ENCODE measurements at places on chromosomes 1 and 21.

DNA sequence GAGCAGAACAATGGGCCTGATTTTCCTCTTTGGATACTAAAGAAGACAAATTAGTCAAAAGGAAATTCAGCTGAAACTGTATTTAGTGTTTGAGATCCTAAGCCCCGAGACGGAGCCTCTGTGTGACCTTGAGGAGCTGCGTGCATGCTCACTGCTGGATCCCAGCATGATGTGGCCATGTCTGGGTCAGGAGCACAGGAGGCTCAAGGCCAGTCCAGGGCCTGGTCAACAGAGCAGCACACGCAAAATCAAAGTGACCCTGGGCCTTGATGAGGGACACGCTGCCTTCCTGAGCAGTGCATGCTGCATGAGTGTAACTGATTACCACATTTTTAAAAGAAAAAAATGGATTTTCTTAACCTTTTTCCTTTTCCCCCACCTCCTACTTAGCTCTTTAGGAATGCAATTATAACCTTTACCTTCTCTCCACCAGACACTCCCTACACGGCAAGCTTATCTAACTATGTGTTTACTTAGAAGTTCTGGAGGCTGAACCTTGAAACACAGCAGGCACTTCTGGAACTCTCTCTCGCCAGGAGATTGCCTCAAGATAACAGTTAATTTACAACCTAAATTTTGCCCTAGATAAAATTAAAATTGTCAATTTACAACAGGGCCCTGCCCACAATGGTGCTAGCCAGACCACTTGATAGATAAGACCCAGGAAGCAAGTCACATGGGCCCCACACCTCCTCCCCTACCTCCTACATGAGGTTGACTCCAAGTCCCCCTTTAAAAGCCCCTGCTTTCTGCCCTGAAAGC, 144.6 kb downstream of the LRIG2 start:
- no peak for DNase-seq

GRCh38 chr1:227304665-227305064, 13.6 kb downstream of the CDC42BPA start:
- DNase-seq, result no peak

- DNase-seq, result no peak
Observed at GRCh38 chr1:19980314-19980713, 896 bp upstream of the PLA2G2A start.

DNA sequence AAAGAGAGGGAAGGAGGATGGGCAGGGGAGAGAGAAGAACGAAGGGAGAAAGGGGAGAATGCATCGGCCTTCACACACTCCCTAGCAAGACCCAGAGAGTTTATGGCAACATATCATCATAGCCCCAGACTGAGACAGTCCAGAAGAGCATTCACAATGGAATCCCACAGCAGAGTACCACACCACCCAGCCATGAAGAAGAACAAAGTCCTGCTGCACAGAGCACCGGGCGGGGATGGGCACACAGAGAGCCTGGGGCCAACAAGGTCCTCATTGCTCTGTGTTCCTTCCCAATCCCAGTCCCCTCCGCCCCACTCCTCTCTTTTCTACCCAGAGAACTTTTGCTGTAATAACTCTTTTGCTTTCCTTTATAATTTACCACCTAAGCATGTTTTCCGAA, 118.1 kb upstream of the TMPRSS2 start:
- no peak for DNase-seq

GRCh38 chr1:241408170-241408569, 51.2 kb upstream of the RGS7 start:
- no peak for DNase-seq

DNA sequence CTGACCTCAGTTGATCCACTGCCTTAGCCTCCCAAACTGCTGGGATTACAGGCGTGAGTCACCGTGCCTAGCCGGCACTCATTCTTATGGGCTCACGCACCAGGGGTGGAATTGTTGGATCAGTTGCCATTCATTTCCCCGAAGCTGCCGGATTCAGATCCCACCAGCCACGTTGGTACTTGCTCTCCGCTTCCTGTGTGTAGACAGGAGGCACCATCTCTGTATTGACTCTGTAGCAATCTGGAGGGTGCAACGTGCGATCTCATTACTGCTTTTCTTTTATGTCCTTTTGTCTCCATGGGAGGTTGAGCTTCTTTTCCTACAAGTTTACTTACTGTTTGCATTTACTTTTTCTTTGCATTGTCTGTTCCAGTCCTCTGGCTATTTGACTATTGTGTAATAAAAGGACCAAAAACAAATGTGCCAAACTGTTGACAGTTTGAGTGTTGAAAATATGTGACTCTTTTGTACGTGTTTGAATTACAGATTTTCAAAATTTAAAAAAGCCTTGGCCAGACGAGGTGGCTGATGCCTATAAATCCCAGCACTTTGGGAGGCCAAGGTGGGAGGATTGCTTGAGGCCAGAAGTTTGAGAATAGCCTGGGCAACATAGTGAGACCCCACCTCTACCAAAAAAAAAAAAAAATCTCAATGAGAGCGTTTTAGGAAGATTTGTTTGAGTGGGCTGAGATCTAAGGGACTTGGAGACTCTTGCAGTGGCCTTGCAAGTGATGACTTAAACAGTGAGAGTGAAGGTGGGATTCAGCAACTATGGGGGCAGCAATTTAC, 39.1 kb downstream of the SPSB1 start:
- no peak for DNase-seq

- DNase-seq, result no peak
Observed at GRCh38 chr1:107786203-107786845, 178.7 kb downstream of the VAV3 start.

DNA sequence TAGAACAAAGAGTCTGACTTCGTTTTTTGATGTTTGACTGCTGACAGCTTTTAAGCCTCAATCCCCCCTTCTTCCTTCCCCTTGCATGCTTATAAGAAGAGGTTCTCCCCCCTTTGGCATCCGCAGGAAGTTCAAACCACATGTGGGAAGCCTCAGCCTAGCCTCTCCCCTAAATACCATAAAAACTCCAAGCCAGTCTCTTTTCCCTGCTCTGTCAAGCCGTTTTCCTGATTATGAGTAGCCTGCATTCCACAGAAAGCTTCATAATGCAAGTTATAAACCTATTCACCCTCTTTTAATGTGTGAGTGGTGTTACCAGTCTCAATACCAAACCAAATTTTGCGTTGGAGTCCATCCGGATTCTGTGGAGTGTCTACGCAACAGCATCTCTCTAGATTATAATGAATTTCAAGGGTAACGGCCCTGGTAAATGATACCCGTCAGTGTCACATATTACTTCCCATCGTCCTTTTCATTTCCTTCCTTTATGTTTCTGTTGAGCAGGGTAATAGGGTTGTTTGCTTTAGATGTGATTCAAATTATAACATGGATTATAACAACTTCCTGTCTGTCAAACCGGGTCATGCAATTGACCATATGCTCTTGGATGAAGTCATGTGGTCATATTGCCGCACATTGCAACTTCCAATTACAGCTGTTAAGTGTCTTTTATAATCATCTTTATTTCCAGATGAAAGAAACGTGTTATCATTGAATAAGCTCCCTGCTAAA, 717.5 kb downstream of the RWDD3 start:
- DNase-seq, result no peak

GRCh38 chr1:18666317-18666920, 35.8 kb downstream of the PAX7 start:
- no peak for DNase-seq

DNA sequence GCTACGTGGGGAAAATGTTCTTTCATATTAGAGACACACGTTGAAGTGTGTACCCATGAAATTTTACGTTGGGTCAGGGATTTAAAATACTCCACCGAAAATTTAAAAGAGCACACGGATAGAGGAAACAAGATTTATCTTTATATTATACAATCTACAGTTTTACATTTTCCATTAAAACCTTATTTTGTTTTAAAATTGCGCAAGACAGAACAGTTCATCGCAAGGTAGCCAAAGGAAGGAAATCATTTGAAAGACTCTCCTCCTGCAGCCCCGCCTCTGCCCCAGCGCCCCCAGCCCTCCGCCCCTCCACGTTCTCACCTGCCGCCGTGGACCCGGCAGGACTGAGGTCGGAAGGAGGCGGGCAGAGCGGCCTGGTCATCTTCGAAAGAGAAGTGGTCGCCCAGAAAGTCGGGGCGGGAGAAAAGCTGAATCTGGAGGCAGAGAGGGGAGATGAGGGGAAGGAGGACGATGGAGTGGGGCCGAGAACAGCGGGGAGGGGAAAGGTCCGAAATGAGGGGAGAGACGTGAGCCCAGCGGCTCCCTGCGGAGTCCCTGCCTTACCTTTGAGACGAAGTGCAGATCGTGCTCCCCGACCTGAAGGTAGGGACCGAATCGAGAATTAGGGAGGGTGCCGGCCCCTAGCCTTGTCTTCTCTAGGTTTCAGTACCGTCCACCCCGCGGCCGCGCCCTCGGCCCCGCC, 18.0 kb downstream of the CRYBG2 start:
- no peak for DNase-seq

- peak; percentile 38 for DNase-seq
Observed at GRCh38 chr1:44696789-44697345, 22.4 kb downstream of the ARMH1 start.

DNA sequence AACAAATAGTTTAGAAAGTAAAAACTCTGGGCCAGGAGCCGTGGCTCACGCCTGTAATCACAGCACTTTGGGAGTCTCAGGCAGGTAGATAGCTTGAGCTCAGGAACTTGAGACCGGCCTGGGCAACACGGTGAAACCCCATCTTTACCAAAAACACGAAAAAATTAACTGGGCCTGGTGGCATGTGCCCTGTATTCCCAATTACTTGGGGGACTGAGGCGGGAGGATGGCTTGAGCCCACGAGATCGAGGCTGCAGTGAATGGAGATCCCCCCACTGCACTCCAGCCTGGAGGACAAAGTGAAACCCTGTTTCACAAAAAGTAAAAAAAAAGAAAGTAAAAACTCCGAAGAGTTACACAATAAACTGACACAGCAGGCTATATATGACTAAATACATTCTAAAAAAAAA, 10.6 kb downstream of the CEP170 start:
- DNase-seq, result no peak

DNA sequence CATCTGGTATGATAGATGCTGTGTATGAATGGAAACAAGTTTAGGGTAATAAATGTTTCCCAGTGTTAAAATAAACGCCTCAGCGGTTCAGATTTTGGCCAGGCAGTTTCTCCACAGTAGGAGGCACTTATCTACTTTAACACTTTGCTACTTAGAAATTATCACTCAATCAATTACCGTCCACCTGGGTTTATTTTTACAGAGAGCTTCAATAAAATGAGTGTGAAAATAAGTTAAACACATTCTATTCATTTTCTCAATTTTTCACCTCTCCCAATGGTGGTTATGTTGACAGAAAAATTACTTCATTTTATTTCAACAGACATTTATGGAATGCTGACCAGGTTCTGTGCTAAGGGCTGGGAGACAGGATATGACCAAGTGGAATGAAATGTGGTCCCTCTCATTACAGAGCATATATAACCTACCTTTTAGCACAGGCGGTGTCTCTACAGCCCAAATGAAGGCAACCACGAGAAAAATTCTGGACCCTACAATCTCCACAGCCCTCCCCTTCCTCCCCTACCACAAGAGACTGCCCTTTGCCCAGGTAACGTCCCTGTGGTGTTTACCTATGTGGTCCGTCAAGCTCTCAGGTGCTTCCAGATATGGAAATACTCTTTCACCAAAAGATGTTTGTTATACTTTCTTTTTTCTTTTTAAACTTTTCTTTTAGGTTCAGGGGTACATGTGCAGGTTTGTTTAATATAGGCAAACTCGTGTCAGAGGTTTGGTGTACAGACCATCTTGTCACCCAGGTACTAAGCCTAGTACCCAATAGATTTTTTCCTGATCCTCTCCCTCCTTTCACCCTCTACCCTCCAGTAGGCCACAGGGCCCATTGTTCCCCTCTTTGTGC, 105.5 kb downstream of the HLCS start:
- no peak for DNase-seq

- DNase-seq, result peak; percentile 74
Observed at GRCh38 chr1:64965366-64966157, 787 bp downstream of the JAK1 start.

- DNase-seq, result peak; percentile 17
Observed at GRCh38 chr1:66752000-66752592, at the start of gene DYNLT5. Gene DYNLT5 (plus strand): TSS chr1:66752459. CDS start chr1:66754659, 2,200 bp downstream.

GRCh38 chr21:29258626-29259338, 39.9 kb upstream of the BACH1 start:
- DNase-seq, result no peak

GRCh38 chr1:221598122-221598521, 143.8 kb downstream of the DUSP10 start:
- no peak for DNase-seq

- DNase-seq, result no peak
Observed at GRCh38 chr1:7589080-7589735, 181.9 kb upstream of the VAMP3 start.

DNA sequence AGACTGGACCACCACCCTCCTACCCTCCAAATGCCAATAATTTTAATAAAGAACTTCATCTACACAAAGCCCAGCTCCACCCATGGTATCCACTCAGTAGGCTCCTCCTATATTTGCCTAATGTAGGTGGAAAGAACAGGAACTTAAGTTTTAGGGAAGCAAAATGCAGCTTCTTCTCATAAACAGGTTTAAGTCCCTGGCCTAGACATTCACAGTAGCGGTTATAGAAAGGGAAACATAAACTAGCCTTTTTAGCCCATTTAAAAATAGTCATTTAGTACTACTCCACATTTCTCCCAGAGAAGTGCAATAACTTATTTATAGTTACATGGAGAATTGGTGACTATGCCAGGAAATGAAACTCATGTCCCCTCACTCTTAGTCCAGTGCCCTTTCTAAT, 56.6 kb upstream of the CPLANE2 start:
- no peak for DNase-seq

GRCh38 chr21:29394051-29394450, 95.3 kb downstream of the BACH1 start:
- no peak for DNase-seq

DNA sequence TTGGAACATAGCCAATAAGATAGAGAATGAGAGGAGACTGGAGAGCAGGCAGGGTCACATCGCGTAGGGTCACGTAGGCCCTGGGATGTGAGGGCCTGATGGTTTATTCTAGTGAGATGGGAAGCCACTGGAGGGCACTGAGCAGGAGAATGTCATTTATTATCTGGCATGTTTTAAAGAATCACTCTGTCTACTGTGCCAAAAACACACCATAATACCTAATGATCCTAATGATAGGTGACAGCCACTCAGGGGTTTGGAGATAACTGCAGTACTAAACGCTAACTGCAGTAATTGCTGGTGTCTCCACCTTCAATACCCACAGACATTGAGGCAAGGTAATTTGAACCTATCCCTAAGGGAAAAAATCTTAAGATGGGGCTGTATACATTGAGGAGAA, 185.4 kb downstream of the TTLL7 start:
- no peak for DNase-seq

GRCh38 chr1:109657970-109658369, 2.1 kb downstream of the GSTM4 start:
- DNase-seq, result no peak

DNA sequence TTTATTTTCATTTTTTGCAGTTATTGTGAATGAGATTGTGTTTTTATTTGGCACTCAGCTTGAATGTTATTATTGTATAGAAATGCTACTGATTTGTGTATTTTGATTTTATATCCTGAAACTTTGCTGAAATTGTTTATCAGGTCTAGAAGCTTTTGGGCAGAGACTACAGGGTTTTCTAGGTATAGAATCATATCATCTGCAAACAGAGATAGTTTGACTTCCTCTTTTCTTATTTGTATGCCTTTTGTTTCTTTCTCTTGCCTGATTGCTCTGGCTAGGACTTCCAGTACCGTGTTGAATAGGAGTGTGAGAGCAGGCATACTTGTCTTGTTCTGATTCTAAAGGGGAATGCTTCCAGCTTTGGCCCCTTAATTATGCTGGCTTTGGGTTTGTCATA, 27.3 kb downstream of the ZNF691 start:
- DNase-seq, result no peak

GRCh38 chr1:71081697-71082080, 854 bp upstream of the ZRANB2 start:
- DNase-seq, result peak; percentile 9

GRCh38 chr1:202002507-202002906, 7.9 kb upstream of the ELF3 start:
- no peak for DNase-seq

All from stimulated activated naive CD8-positive, alpha-beta T cell treated with anti-CD3 and anti-CD28 coated beads, Interleukin-15, Interleukin-2, amounts not matched to agents 100 U/mL and 50 U/mL, for 24 hours (primary cell).